ENCODE measurements at places on chromosomes 5 and 9.
A peak's percentile ranks its signal among the peaks of the same experiment; 100 is the strongest.

DNA sequence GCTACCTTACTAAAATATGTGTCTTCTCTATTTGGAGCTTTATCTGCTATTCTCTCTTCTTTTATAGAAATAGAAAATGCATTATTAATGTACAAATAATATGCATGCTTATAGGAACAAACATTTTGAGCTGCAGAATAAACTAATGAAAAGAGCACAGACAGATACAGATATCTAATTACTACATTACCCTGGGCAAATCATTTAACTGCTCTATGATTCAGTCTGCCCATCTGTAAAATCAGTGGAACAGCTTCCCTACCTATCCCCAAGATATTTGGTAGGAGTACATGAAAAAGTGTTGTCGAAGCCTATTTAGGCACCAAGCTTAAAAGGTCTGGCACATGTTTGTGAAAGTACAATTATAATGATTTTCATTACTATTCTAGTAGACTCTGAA, 166.3 kb downstream of the EFNA5 start:
- DNase-seq, result no peak

GRCh38 chr9:113219186-113219936, 1.7 kb downstream of the FKBP15 start:
- DNase-seq, result no peak

- DNase-seq, result no peak
These were observed 994 bp downstream of the IRGM start for GRCh38 chr5:150847334-150847695.

DNA sequence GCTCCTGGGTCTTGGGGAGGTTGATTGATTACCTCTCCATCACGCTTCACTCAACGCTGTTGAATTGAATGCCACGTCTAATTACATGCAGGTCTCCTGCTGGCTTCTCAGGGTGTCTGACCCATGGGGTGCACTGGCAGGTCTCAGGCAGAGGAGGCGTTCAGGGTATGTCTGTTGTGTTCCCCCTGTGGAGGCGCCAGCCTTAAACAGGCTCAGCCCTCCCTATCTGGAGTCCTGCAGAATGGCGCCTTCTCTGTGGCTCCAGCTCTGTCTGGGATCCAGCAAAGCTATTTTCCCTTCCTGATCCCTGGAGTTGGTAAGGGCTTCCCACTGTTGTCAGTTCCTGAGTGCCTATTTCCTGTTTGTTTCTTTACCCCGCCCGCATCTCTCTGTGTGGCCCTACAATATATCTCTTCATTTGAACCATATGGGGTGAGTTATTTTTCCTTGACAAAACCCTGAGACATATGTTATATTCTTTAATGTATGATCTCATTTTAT, 150.0 kb downstream of the NTRK2 start:
- DNase-seq, result no peak

GRCh38 chr9:127370147-127370579, 26.8 kb upstream of the SLC2A8 start:
- no peak for DNase-seq

DNA sequence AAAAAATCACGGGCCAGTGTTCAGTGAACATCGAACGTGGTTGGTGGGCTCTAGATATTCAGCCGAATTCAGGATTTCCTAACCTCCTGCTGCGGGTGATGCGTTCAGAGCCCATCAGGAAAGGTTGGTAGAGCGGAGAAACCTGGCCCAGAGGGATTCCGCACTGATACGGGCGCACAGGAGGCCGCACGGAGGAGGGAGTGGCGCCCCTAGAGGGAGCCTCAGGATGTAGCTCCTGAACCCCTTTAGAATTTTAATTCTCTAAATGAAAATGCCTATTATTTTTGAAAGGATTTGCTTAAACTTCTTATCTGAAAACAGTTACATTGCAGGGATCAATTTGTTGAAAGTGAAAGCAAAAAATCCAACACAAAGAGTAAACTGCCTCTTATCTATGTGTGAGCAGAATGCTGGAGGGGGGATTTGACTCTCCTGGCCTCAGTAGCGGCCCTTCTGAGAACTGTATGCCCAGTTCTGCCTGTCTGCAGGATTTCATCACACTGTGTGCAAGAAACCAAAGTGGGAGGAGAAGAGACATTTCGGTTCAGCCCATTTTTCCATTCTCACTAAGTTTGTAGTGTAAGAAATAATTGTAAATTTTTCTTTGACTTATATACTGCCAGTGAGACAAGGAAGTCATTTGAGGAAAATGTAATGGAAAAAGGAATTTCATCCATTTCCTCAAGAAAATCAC, 75.9 kb downstream of the TENT4A start:
- DNase-seq, result no peak

DNA sequence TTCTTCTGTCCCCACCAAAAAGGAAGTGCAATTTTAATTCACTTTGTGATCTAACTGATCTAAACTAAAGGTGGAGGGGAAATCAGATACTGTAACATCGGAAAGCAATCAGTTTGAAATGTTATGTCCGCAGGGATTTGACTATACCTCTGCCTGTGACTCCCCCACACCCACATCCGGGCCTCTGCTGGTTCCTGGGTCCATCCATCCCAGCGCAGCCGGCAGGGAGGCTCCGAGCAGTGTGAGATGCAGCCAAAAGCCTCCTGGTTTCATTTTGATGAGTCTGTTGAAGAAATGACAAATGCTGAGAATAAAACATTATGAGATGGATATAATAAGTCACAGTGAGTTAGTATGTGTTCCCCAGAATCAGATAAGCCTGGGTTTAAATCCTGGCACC, 8.6 kb downstream of the FSTL4 start:
- DNase-seq, result no peak

DNA sequence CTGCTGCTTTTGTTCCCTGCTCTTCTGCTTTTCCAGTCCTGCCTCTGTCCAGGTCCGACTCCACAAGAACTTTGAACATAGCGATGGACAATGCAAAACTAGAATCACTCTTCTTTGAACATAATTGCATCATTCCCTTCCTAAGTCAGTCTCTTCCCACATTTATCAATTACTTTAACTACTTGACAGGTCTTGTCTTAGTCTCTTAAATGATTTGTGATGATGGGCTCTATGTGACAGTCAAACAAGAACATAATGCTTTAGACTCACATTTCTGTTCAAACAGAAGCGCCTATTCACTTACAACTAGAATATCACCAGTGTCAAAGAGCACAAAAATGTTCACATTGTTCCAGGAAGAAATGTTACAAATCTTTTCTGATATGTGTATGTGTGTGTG, 278.1 kb downstream of the SH3GL2 start:
- no peak for DNase-seq

DNA sequence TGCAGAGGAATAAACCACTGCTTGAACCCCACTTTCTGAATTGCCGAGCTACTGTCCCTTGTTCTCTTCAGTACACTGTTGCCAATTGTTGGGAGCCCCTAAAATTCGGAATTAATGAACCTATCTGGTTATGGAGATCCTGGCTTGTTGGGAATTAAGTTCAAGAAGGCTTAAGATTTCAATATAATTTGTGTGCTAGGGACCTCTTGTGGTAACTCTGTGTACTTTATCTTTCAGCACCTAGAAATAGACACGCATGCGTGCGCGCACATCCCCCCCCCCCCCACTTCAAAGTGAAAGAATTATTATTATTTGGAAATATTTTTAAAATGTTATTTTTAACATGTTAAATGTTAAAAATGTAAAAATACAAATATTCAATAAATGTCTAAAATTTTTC, 53.3 kb upstream of the FAM169A start:
- DNase-seq, result peak; percentile 39

DNA sequence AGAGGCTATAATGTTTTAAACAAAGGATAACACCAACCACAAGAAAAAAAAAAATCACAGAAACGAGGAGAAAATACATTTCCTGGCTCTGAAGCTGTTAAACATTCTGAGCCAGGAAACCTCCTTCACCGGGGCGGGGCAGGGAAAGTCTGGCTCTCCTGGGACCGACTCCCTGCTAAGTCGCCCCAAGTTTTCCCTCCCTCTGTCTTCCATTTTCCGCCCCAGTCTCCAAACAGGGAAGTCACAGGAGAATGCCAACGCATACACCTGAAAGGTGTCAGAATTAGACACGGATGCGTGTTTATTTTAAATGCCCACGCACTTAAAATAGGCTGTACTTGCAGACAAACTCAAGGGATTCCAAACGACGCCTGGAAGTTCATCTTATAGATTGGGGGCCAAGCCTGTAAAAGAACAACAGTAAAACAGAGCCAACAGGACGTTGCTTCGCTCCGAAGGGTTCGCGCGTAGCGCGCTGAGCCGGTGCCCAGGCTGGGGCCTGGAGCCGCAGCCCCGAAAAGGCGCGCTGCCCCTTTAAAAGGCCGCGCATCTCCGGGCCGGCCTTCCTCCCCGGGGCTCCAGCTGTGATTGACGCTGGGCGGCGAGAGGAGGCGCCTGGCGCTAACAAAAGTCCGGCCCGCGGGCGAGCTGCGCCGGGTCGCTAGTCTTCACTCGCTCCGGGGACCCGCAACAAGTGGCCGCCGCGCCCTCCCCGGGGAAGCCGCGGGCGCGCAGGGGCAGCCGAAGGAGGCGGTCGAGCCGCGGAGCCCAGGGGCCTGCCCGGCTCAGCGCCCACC, at the start of gene FBXL7:
Gene FBXL7, plus strand, starts transcription at position 653 of the 797 bp plus-strand sequence.
- DNase-seq, result peak; percentile 77
